ENCODE measurements at places on chromosomes 1 and 21.

DNA sequence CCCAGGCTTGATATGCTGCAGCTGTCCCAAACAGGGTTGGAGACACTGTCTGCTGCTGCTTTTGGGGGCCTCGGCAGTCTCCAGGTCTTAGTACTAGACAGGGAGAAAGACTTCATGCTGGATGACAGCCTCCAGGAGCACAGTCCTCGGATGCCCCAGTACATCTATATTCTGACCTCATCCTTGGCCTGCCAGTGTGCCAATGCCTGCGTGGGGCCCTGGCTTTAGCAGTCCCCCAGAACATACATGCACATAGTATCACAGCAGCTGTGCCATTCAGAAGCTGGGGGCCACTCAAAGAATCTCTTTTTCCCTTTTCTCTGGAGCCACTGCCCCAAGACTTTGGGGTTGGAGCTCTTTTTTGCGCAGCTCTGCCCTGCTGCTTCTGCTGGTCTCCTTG, 4.4 kb upstream of the ZSCAN20 start:
- no peak for DNase-seq

GRCh38 chr1:11664336-11665065, 501 bp downstream of the FBXO6 start:
- peak; percentile 59 for DNase-seq

DNA sequence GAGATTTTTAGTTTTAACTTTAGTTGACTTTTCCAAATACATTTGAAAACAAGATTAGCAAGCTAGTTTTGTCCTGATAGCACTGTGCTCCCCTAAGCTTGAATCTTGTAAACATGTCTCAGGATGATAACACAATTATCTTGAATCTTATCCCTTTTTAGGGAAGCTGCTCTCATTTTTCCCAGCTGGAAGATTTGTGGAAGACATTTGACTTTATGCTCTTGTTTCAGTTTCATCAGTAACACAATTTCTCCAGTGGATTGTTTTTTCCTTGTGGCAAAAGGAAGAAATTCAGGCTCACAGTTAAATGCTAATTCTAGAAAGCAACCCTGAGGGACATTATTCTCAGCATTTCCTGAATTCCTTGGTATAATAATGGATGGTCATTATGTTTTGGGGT, 88.8 kb downstream of the CDC7 start:
- no peak for DNase-seq

GRCh38 chr1:183635099-183635605, 431 bp downstream of the ARPC5 start:
- no peak for DNase-seq

GRCh38 chr1:67908250-67908936, 75.1 kb upstream of the GNG12 start:
- DNase-seq: no peak

DNA sequence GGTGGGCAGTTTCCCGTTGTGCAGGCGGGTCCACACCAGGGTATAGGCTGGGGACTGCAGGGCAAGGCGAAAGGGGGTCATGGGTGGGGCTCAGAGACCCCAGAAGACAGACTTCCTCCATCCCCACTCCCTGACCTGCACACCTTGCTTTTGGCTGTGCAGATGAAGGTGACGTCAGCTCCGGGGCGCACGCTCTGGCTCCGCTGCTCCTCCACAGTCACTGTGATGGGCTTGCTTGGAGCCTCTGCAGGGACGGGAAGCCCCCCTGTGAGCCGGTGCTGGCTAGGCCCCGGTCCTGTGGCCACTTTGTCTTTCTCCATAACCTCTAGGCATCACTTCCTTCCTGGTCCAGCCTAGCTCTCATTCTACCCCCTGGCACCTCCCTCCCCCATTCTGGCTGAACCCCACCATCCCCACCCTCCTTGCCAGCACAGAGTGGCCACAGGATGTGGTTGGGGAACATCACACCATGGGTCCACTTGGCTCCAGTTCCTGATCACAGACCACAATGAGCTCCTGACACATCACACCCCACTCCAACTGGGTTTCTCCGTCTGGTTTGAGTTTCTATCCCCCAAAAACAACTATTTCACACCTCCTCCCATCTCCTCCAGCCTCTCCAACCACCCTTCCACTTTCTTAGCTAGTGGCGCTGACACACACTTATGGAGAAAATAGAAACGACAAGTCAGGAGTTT, 45.2 kb downstream of the LDLRAD2 start:
- DNase-seq: no peak

DNA sequence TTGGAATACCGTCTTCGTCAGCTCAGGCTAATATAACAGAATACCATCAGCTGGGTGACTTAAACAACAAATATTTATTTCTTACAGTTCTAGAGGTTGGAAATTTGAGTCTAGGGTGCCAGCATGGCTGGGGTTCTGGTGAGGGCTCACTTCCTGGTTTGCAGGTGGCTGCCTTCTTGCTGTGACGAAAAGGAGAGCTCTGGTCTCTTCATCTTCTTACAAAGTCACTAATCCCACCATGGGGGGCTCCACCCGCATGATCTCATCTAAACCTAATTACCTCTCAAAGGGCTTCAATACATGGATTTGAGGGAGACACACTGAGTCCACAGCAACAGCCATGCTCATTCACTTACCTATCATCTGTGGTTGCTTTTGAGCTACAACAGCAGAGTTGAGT, 78.3 kb downstream of the PSMG1 start:
- DNase-seq: no peak

GRCh38 chr1:172359491-172359999, 60.9 kb upstream of the C1orf105 start:
- no peak for DNase-seq

- no peak for DNase-seq
Measured at GRCh38 chr21:30211071-30211470, 4.8 kb downstream of the CLDN8 start.

GRCh38 chr1:201020040-201020591, 3.4 kb downstream of the KIF21B start:
- DNase-seq: peak; percentile 29

DNA sequence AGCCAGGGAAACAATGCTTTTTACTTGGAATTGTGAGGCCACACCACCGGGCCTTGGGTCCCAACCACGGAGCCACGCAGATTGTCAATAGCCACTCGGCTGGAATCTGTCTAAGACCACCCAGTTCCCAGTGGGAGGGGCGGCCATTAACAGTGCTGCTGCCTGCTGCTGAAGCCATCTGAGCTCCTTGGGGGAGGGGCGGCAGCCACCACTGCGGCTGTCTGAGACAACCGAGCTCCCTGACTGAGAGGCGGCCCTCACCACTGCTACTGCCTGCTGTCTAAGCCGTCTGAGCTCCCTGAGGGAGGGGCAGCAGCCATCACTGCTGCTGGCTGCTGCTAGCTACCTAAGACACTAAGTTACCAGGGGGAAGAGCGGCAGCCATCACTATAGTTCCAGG, 64.3 kb downstream of the DMRTA2 start:
- no peak for DNase-seq

GRCh38 chr1:12130466-12131130, 36.2 kb upstream of the TNFRSF1B start:
- no peak for DNase-seq

DNA sequence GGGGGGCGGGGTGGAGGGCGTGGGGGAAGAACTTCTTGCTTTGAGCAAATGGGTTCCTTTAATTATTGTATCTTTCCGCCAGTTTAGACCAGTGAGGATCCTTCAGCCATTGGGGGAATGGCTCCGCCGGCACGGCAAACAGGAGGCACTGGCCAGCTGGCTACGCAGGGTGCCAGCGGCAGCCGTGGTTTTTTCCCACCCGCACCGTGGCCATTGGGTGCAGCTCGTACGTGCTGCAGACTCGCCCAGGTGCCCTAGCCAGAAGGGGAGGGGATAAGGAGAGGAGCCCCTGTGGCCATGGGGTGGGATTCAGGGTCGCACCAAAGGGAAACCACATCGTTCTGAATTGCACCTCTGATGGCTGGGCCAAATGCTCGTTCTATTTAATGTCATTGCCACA, 65.6 kb downstream of the RGSL1 start:
- DNase-seq: no peak

GRCh38 chr1:84541679-84542078, 32.6 kb downstream of the CTBS start:
- no peak for DNase-seq

Data from effector memory CD8-positive, alpha-beta T cell (primary cell).